Nephron progenitor cell (in vitro differentiated cells): ENCODE measurements at places on chromosomes 5 and 9.
A peak's percentile ranks its signal among the peaks of the same experiment; 100 is the strongest.

DNA sequence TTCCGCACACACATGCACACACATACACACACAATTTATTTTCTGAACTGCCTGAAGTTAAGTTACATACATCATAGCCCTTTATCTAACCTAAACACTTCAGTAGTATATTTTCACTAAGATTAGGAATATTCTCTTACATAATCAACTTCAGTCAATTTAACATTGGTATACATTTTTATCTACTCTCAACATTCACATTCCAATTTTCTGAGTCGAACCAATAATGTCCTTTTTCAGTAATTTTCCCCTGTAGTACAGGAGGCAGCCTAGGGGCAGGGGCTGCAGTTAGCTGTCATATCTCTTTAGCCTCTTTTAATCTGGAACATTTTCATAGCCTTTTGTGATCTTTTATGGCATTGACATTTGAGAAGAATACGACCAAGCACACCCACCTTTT is 150.1 kb downstream of the DAB2IP start:
- DNase-seq = no peak

GRCh38 chr9:83940590-83941303 is 19.5 kb upstream of the KIF27 start:
- no peak for DNase-seq

DNA sequence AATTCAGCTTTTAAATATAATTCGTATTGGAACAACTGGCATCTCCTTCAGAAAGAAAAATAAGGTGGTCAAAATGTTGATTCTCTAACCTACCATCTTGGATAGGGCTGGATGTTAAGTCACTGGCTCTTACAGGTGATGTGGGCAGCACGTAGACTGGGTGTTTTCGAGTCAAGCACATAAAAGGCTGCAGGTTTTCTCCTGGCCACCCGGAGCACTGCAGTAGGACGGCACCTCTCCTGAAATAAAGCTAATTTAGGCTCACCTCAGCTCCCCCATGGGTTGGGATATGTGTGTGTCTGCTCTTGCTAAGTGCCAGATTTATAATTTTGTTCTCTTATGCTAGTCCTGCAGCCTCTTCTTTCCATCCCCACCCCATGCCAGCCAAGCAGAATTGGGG is 80.3 kb downstream of the IQGAP2 start:
- no peak for DNase-seq

DNA sequence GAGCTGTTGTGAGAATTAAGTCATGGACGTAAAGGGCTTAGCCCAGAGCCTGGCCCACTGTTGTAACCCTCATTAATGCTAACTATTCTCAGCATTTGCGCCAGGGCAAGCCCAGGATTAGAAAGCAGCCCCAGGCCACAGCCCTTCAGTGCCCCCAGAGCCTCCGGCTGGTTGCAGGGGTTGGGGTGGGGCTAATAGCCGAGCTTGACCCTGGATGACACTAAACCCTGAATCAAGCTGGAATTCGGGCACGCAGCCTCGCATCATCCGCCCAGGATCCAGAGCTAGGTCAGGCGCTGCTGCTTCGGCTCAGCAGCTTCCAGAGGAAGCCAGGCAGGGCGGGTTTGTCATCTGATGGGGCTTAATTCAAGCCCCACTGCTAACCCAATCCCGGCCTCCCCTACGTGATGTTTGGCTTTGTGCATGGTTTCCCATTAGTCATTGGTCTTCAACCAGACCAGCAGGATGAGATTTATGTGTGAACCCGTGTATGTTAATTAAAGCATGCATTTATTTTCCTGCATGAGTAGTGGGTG is 1.2 kb upstream of the MEGF9 start:
- DNase-seq = peak; percentile 51

DNA sequence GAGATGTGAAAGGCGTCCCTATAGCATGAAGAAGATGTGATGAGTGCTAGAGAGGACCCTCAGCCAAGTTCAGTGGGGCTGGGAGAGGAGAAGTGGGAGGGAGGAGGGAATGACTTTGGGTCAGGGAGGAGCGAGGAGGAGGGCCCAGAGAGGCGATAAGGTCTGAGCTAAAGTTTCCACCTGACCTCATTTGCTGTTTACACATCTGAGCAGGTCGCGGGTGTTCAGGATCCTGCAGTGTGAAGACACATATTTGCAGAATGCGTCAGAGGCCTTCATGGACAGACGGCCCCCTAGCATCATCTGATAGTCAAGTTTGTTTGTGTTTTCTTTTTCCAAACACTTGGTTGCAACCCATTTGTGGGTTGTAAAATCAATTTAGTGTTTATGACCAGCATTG is 18.9 kb upstream of the IGFBPL1 start:
- no peak for DNase-seq
